ENCODE measurements at places on chromosomes 1 and 21.

DNA sequence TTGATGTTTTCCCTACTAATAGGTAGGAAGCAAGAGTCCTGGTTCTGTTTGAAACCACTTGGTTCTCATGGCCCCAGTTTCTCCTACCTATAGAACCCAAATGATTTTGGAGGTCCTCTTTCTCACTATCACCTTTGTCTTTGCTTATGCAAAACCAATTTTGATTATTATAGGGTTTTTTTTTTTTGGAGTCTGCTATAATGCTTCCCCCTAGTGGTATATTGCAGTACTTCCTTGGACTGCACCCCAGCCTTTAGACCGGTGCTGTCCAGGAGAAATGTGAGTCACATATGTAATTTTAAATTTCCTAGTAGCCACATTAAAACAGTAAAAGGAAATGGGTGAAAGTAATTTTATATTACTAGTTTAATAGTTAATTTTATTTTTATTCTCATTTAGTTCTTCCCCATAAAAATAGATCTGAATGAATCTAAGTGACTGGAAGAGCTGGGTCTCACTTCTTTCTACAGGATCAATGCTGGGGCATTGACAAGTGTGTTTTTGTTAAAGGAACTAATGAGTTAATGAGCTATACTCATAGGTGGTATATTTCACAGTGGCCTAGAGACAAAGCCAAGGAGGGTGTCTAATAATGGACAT is 10.6 kb downstream of the FCMR start:
- no peaks in the 10 kb centered on the region for H3K27me3 ChIP-seq
- no peaks in the 10 kb centered on the region for H3K36me3 ChIP-seq
- no peak for DNase-seq
- H3K27ac ChIP-seq: no peak overlapping the region

DNA sequence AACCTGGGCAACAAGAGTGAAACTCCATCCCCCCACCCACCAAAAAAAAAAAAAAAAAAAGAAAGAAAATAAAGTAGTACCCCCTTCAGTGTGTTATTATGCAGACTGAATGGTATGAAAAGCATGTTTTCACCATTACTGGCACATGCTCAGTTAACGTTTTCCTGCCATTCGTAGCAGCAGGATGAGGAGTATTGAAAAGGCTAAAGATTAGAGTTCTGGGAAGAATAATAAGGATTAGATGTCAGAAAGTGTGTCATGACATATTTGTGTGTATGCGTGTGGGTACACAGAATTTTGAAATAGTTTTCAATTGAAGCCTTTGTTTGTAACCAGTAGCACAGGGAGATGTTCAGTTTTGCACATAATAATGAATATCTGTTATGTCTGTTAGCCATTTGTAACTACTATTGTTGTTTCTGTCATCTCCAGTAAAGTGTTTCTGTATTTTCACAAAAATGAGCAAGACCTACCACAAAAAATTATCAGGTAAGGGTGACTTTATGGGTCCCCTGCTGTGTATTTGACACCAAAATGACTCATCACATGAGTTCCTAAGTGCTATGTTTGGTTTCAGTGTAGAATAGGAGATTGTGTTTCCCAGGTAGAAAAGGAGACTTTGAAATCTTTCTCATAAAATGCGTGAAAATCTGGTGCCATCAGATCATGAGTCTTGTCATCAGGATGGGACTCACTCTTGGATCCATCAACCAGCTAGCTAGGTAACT is 358.9 kb downstream of the DISC1 start:
- no peak overlapping the region for H3K27ac ChIP-seq
- H3K27me3 ChIP-seq: no peaks in the 10 kb centered on the region
- no peaks in the 10 kb centered on the region for H3K4me1 ChIP-seq
- no peak for DNase-seq

DNA sequence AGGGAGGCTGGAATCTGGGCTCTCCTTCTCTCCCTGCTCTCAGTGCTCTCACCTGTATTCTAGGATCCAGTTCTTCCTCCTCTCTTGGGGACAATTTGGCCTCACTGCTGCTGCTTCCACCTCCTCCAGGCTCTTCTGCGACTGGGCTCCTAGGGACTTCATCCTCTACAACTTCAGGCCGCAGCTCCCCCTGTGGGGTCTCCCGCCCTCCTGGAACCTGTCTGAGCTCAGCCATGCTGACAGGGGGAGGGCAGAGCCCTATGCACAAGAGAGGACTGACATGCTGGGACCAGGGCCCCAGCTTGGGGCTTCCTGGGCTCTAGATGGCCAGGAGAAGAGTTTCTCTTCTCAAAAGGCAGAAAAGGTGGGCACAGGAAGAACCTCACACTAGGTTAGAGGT is 1.0 kb downstream of the SH3BP5L start:
- H3K27me3 ChIP-seq: no peaks in the 10 kb centered on the region
- H3K4me3 ChIP-seq: peak overlapping the region; percentile 82
- peaks cover 65% of the 10 kb centered on the region for H3K4me1 ChIP-seq

- H3K4me1 ChIP-seq: peaks cover 23% of the 10 kb centered on the region
- H3K4me3 ChIP-seq: no peak overlapping the region
- H3K27me3 ChIP-seq: no peaks in the 10 kb centered on the region
- DNase-seq: no peak
Observed at GRCh38 chr1:54357967-54358366, 48.2 kb downstream of the SSBP3 start.

- H3K27me3 ChIP-seq: no peaks in the 10 kb centered on the region
- H3K4me1 ChIP-seq: no peaks in the 10 kb centered on the region
- no peak overlapping the region for H3K4me3 ChIP-seq
- H3K36me3 ChIP-seq: no peaks in the 10 kb centered on the region
- no peak for DNase-seq
- no peak overlapping the region for H3K27ac ChIP-seq
Observed at GRCh38 chr21:45848805-45849204, 132.8 kb upstream of the COL6A1 start.

- H3K4me3 ChIP-seq: peak overlapping the region; percentile 36
- H3K4me1 ChIP-seq: peaks cover 69% of the 10 kb centered on the region
- H3K27me3 ChIP-seq: peaks cover 38% of the 10 kb centered on the region
- DNase-seq: no peak
- H3K27ac ChIP-seq: peak overlapping the region; percentile 90
Observed at GRCh38 chr1:1627829-1628753, 3.9 kb upstream of the MMP23B start.

DNA sequence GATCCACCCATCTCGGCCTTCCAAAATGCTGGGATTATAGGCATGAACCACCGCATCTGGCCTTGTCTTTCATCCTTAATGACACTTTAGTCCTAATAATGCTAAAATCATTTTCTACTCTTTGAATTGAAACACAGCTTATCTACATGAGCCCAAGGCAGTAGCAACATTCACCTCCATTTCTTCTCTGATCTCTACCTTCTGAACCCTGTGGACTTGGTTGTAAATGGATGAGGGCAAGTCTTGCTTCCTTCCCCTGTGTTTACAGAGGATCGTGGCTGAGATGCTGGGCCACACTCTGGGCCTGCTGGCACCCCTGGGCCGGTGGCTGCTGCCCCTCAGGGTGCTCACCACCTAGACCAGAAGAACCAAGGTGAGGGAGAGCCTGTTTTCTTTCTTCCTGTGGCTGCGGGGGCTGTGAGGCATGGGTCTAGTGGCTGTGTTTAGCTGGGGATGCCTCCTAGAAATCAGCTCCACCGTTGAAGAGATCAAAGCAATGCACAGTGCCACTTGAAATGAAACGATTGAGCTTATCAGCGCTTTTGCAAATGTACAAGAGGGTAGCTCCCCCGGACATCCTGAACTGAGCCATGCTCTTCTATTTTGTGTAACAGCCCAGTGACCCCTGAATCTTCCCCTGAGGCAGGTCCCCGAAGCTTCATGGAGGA is 32.2 kb upstream of the LGALS8 start:
- no peaks in the 10 kb centered on the region for H3K36me3 ChIP-seq
- no peak for DNase-seq
- peaks cover 9% of the 10 kb centered on the region for H3K4me1 ChIP-seq
- H3K4me3 ChIP-seq: no peak overlapping the region

GRCh38 chr21:39094087-39094780 is 89.0 kb downstream of the PSMG1 start:
- H3K27ac ChIP-seq: peak overlapping the region; percentile 65
- no peak overlapping the region for H3K4me3 ChIP-seq
- no peak for DNase-seq
- no peaks in the 10 kb centered on the region for H3K36me3 ChIP-seq
- no peaks in the 10 kb centered on the region for H3K27me3 ChIP-seq

- DNase-seq: no peak
- no peak overlapping the region for H3K4me3 ChIP-seq
- no peak overlapping the region for H3K27ac ChIP-seq
- no peaks in the 10 kb centered on the region for H3K36me3 ChIP-seq
Observed at GRCh38 chr1:206856674-206857464, 8.6 kb upstream of the IL20 start.

DNA sequence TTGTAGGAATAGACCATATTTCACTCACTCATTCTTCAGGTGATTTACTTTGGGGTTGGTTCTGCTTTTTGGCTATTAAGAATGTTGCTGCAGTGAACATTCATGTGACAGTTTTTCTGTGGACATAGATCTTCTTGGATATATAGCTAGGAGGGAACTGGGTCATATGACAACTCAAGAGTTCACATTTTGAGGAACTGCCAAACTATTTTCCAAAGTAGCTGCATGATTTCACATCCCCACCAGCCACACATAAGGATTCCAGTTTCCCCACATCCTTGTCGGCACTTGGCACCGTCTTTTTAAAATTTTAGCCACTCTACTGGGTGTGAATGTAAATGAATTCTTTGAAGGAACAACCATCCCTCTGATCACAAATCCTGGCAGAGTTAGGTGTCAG is 126.0 kb downstream of the PRDM2 start:
- no peaks in the 10 kb centered on the region for H3K36me3 ChIP-seq
- H3K27me3 ChIP-seq: no peaks in the 10 kb centered on the region
- no peak overlapping the region for H3K4me3 ChIP-seq
- no peak for DNase-seq

GRCh38 chr1:147086129-147086528 is 86.1 kb downstream of the PRKAB2 start:
- H3K4me1 ChIP-seq: peaks cover 6% of the 10 kb centered on the region
- H3K36me3 ChIP-seq: no peaks in the 10 kb centered on the region
- H3K27ac ChIP-seq: no peak overlapping the region
- no peak for DNase-seq

DNA sequence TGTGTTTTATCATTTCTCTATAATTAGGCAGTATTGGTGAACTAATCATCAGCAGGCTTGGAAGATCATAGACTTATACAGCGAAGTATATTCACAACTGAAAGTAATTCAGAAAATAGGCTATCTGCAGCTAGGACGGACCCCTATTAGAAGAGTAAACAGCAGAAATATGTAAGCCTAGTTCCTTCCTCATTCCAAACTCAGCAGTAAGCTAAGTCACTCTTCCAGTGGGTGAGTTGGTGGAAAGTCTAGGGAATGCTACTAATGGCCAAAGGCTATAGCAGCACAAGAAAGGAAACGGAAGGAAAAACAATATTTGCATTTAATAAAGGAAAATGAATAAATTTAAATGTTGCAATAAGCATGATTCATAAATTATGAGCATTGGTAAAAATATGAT is 918.1 kb upstream of the TMPRSS15 start:
- H3K27ac ChIP-seq: no peak overlapping the region
- no peak for DNase-seq
- H3K27me3 ChIP-seq: no peaks in the 10 kb centered on the region
- no peaks in the 10 kb centered on the region for H3K4me1 ChIP-seq
- no peak overlapping the region for H3K4me3 ChIP-seq
